ENCODE measurements at places on chromosomes 6 and 20.
A peak's percentile ranks its signal among the peaks of the same experiment; 100 is the strongest.

DNA sequence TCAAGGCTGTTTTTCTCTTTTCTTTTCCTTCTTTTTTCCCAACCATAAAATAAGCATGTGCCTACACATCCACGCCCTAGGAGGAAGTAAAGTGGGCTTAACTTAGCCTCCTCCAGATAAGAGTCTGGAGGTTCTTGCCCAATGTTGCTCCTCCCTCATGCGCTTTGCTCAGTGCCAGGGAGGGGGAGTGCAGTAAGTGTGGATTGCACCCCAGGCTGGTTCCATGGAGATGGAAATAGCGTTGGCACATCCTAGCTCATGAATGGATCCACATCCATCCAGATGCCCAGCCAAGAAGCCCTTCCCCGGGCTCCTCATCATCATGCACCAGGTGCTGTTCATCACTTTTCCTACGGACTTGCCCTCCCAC, 58.2 kb downstream of the NEDD9 start:
- DNase-seq: no peak

GRCh38 chr6:68638230-68638900, 3.3 kb downstream of the ADGRB3 start:
- no peak for DNase-seq

DNA sequence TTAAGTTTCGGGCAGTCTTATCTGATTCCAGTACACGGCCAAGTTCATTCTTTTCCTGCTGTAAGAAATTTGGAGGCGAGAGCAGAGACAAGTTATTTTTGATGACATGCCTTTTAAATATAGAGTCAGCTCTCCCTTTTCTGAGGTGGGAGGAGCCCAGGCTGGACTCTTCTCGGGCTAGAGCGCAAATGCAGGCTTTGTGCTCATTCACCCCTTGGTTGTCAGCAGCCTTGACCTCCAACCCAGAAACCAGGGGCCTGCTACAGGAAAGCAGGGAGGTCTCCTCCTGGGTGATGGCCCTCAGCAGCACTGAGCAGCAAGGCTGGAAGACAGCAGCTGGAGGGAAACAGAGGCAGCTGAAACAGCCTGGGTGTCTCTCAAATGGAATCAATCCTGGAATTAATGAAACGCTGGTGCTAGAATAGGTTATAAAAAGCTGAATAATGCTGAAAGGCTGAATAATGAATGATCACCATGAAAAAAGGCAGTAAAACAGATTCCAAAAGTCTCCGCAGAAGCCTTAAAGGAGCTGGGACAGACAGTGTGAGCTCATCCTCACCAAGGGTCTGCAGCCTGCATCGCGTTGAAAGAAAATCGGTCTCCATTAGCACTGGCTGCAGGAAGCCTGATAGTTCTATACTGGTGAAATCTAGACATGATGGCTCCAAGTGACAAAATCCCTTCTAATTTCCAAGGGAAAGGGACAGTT, 28.2 kb upstream of the ECI2 start:
- DNase-seq: no peak

DNA sequence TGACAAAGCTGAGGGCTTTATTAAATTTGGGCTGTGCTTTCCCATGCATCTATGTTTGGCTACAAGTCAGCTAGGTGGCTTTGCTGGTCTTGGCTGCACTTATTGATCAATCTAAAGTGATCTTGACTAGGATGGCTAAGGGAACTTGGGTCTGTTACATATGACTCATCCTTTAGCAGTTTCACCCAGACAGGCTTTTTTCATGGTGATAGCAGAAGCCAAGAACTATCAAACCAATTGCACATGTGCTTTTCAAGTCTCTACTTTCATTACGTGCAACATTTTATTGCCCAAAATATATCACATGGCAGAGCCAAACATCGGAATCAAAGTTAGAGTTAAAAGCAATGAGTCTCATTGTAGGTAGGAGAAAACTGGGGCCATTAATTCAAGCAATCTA, 626.3 kb downstream of the TENT5A start:
- no peak for DNase-seq

- DNase-seq: no peak
Measured at GRCh38 chr6:50007819-50008218, 14.0 kb downstream of the DEFB110 start.

DNA sequence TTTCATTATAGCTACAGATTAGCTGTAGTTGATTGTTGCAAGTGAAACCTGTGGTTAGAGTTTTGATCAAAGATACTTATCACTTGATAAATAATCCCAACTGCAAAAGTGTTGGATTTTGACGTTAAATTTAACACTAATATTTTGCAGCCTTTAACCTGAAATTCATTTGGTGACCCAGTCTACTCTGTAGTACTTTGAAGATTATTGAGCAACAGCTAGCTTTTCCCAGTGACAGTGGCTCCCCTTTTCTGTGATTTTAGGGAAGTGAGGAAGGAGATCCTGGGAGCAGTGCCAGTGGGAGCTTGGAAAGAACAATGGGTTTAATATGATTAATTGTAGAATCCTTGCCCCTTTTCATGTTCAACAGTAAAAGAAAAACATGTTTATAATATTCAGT, 76.9 kb downstream of the NCOA3 start:
- DNase-seq: no peak

GRCh38 chr20:46121184-46121930, 3.2 kb downstream of the CD40 start:
- DNase-seq: no peak

GRCh38 chr6:110944681-110945151, 13.8 kb upstream of the GTF3C6 start:
- peak; percentile 63 for DNase-seq

Measured in CD4-positive, alpha-beta T cell treated with Interleukin-15 for 4 hours (primary cell).